CD4-positive, alpha-beta T cell (primary cell): ENCODE measurements at places on chromosomes 11 and 22.

GRCh38 chr11:119107538-119108145, 498 bp downstream of the C2CD2L start:
- no peak for DNase-seq

DNA sequence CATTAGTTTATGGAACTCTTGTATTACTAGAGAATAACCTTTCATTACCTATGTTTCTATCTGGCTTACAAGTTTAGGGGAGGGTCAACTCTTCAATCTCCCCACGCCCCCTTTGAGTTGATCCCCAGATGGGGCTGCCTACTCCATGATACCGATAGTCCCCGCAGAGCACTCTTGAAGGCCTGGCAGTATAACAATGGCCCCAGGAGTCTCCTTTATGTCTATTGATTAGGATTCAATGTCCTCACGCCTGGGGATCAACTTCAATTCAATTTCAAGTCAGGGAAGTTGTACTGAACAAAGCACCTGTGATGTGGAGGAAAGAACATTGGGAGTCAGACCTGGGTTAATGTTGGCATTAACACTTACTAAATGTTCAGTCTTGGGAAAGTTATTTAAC, 520.2 kb downstream of the METTL15 start:
- DNase-seq, result no peak

DNA sequence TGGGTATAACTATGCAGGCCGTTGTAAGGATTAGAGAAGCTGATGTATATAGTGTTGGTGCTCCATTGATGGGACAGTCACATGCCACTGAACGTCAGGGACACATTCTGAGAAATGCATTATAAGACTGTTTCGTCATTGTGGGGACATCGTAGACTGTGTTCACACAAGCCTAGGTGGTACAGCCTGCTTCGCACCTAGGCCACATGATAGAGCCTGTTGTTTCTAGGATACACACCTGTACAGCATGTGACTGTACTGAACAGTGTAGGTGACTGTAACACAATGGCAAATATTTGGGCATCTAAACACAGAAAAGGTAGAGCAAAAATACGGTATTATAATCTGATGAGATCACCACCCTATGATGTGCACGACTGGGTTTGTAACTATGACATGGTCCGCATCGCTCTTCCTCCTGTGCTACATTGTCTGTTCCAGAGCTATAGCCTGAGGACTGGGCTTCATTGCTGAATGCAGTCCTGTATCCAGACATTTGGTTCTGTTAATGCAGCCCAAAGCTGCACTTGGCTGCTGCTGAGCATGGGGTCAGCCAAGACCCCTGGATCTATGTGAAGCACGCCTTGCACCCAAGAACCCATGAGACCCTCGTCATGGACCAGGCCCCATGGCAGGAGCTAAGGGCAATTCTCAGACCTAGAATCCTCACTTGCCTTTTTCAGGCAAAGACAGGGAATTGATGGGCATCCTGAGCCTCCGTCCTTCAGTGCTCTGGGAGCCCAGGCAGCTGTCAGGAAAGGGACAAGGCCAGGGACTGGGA, 51.1 kb upstream of the THY1 start:
- DNase-seq, result no peak

GRCh38 chr11:68750195-68751003, 921 bp downstream of the TESMIN start:
- no peak for DNase-seq

GRCh38 chr11:131756479-131757110, 386.2 kb downstream of the NTM start:
- no peak for DNase-seq

- DNase-seq, result peak; percentile 80
Observed at GRCh38 chr11:128342511-128343134, 244.7 kb downstream of the ETS1 start.

DNA sequence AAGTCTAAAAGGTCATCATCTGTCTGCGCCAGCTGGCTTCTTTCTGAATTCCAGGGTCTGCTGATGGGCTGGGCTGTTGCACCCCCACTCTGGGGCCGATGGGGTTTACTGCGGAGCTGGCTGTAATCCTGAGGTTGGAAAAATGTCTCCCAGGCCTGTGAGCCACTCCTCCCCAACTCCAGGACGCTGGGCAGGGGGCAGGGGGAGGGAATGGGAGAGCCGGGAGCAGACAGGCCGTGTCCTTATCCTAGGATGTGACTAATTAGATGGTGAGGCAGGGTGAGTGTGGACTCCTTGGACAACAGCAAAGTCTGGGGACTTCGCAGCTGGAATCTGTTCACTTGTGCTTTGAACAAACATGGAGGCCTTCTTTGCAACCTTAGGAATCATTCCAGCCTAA, 48.7 kb downstream of the LRRC32 start:
- DNase-seq, result no peak

DNA sequence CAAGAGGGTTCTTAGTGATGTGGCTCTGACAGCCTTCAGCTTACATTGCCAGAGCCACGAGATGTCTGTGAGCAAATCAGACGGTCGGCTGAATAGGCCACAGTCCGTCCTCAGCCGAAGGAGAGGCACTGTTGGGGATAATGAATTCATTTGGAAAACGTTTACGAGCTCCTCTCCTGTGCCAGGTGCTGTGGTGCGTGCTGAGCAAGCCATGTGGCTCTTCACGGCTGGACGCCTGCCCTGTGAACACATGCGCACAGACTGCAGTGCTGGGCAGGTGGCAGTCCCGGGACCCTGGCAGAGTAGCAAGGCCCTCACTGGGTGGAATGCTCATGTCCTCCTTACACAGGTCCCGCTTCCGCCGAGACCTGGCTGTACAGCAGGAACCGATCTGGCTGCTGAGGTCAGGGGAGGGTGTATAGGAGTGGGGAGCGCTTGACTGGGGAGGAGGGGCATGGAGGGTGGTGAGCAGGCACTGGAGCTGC, 6.8 kb downstream of the TBC1D22A start:
- DNase-seq, result no peak

DNA sequence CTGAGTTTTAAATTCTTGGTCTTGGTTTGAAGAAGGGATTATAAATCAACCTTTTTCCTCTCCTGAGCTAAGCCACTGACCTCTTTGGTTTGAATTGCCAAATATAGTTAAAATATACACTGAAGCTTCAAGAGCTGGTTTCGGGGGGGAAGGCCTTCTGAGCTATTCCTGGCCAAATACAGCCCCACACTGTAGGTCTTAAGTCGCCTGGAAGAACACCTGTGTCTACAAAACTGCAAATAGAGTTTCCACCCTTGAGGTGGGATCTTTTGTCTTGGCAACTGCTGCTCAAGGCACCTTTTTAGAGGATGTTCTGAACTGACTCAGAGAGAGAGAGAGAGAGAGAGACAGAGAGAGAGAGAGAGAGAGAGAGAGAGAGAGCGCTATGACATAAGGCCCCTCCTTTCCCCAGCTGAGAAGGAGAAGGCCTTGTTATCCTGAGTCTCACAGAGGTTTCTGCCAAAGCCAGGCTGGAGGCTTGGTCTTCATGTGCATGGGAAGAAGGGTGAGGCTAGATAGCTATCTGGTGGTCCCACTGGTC, 5.5 kb downstream of the ADM start:
- DNase-seq, result no peak

- DNase-seq, result no peak
Observed at GRCh38 chr11:2772544-2773031, 72.8 kb upstream of the KCNQ1OT1 start.

GRCh38 chr22:36211237-36211861, 9.7 kb upstream of the APOL4 start:
- DNase-seq, result peak; percentile 7

DNA sequence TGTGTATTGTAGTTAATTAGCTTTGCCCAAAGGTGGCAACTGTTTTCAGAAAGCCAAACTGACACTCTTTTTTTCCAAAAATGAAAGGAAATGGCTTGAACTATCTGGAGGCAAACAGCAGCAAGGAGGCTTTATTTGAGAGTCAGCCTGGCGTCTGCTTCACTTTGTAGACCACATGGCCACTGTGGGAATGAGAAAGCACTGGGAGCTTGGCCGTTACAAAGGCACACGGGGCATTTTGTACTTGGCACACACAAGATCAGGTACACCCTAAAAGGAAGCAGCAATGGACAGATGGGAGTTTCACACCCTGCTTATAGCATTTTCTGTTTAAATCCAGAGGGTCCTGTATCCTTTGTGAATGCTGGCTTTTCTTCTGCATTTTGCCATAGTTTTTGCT, 126.3 kb downstream of the MPPED2 start:
- DNase-seq, result no peak

GRCh38 chr11:1827931-1828330, 6.9 kb upstream of the SYT8 start:
- no peak for DNase-seq

- DNase-seq, result no peak
Observed at GRCh38 chr11:45580399-45580798, 85.0 kb downstream of the CHST1 start.

GRCh38 chr11:26994631-26995095, 751 bp downstream of the FIBIN start:
- no peak for DNase-seq

GRCh38 chr22:41544671-41545476, 604 bp upstream of the POLR3H start:
- DNase-seq, result no peak

GRCh38 chr11:57762235-57762861, 746 bp downstream of the CTNND1 start:
- DNase-seq, result no peak

DNA sequence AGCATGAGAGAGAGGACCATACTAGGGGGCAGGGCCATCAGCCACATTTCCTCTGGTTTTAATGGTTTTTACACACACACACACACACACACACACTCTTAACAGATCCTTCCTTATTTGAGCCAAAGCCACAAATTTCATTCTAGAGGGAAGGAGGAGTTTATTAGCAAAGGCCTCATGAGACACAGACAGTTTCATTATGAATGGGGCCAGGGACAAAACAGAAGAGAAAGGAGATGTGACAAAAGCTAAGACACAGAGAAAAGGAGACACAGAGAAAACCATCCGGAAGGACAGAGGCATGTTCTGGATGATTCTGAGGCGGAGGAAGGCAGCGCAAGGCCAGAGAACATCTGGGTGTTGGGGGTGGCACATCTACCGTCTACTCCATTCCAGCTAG, 32.2 kb upstream of the ARFGAP3 start:
- DNase-seq, result no peak

DNA sequence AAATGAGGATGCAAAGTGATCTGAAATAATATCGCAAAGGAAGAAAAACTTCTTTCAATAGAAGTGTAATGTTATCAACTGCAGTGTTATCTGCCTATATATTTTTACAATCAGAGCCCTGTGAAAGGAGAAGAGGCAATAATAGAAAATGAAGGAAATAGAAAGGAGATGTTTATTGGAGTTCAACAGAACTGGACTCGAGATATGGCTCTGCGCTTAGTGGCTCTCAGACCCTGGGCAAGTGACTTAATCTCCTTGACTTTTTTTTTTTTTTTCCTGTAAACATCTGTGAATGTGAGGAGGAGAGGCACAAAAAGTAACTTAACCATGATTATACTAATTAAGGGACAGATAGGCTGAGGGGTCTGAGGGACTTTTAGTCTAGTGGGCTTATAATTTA, 18.9 kb downstream of the CNTF start:
- no peak for DNase-seq

DNA sequence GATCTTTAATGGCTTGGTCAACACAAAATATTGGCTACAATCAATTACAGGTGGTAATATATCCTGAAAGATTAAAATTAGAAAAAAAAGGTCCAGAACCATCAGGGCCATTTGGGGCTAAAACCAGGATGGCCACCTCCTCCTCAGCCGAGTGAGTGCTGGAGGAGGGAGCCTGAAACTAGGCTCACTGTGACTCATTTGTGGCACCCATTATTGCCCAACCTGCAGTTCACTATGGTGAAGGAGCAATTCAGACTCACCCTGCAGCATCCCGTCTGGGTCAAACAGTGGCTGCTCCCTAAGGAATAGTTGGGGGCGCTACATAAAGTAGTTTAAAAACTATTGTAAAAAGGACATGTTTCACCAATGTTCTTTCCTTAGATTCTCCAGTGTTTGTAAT, 60.7 kb downstream of the GLYATL1 start:
- DNase-seq, result no peak

- no peak for DNase-seq
Observed at GRCh38 chr11:13229711-13230318, 47.8 kb upstream of the BMAL1 start.

GRCh38 chr11:20397281-20397680, 9.8 kb downstream of the PRMT3 start:
- peak; percentile 57 for DNase-seq

DNA sequence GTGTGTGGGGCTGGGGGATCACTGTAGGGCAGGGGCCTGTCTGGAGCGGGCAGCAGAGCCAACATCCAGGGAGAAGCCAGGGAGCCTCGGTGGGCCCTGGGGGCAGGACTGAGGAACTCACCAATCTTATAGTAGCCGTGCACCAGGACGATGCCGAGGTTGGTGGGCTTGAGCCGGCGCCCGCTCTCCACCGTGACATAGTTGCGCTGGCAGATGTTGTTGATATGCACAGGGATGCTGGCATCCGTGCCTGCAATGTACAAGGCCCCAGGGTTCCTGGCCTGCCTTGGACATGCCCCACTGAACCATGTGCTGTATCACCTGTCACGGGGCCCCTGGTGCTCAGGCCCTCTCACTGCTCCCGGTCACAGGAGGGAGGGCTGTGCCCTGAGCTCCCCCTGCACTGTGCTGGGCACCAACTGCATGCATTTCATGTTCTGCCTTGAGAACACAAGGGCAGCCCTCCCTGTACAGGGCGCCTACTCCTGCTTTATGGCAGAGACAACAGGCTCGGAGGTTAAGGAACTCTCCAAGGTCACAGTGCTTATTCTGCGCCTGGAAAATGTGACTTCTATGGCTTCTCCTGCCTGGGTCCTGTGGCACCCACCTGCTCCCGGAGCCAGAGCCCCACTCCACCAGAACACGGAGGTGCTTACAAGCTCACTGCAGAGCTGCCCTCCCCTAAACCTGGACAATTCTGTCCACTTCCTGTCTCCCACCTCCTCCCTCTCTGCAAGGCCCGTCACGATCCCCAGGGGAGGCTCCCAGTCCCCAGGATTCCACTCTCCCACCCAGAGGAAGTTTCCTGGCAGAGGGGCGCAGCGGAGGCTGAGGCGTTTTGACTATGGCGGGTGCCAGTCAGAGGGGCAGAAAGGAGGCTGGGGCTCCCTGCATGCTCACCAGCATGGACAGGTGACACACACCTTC, 7.8 kb upstream of the PPM1F start:
- no peak for DNase-seq

DNA sequence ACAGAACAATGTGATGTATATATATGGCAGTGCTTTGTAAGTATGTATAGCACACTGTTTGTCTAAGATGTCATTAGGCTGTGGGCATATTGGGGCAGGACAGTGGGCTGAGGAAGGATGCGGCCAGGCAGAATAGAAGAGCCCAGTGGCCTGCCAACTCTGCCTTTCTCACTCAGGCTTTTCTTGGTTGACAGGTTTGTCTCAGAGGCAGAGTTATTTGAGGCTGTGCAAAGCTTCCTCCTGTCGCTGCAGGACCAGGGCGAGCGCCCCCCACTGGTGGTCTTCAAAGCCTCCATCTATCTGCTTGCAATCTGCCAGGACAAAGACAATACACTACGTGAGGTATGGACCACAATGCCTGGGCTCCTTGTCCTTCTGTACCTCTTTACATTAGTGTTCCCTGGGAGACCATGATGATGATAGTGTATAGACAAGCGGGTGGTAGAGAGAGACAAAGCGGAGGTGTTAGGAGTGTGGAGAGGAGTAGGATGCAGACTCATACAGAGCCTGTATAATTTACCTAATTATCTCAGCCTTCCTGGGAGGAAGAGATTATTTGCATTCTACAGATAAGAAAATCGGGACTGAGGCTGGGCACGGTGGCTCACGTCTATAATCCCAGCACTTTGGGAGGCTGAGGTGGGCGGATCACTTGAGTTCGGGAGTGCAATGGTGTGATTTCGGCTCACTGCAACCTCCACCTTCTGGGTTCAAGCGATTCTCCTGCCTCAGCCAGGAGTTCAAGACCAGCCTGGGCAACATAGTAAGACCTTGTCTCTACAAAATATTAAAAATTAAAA, 37.3 kb upstream of the CCDC134 start:
- no peak for DNase-seq
